Naive thymus-derived CD8-positive, alpha-beta T cell (primary cell): ENCODE measurements at places on chromosomes 2 and 18. TPM values are rescaled to one million over a fixed set of nuclear protein-coding genes. Genes with fewer than 3 reads are reported as not detected.

- DNase-seq = no peak
Measured at GRCh38 chr2:233156001-233156400, 95.5 kb upstream of the ATG16L1 start.

GRCh38 chr2:43648994-43649701 lies 12.1 kb downstream of the PLEKHH2 start:
- DNase-seq = no peak

DNA sequence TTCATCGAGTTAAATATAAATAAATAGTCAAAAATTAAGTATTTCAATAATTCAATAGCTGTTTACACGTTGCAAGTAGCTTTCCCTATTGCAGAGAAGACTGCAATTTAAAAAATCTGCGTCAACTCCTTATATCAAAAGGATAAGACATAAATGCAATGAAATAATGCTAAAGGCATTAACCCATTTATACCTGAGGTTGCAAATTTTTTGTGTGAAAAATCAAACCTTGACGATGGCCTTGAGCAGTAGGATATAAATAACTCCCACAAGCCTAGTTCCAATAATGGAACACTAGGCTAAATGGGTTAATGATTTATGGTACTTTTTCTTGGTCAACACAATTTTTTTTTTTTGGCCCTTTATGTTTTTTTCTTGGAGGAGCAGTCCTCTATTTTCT lies 76.4 kb upstream of the CDKL4 start:
- no peak for DNase-seq

DNA sequence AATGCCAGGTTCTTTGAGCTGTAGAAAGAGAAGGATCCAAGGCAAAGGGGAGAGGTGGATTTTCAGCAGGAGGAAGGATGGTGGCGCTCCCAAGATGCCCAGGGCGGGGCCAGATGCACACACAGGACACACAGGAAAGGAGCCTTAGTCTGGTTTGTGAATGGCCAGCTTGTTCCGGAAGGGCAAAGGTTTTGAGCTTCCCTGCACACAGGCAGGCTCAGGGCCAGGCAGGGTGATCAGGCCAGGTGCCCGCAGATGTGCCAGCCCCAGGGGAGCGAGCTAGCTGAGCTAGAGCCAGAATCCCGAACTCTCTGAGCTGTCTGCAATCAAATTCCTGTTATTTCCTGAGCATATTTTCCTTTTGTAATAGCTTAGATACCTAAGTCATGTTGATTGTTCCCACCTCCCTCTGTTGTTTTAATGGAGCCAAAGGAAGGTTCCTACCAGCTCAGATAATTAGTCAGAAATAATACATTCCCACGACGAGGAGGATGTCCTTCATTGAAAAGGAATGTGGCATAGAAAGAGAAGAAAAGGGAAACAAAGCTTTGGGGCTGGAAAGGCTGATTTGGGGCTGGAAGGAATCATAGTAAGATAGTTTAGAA lies 13.7 kb upstream of the OTOF start:
- no peak for DNase-seq

GRCh38 chr2:176072951-176073904 lies 10.5 kb downstream of the EVX2 start:
- DNase-seq = no peak

- no peak for DNase-seq
Measured at GRCh38 chr18:57210107-57210715, 63.3 kb downstream of the BOD1L2 start.

DNA sequence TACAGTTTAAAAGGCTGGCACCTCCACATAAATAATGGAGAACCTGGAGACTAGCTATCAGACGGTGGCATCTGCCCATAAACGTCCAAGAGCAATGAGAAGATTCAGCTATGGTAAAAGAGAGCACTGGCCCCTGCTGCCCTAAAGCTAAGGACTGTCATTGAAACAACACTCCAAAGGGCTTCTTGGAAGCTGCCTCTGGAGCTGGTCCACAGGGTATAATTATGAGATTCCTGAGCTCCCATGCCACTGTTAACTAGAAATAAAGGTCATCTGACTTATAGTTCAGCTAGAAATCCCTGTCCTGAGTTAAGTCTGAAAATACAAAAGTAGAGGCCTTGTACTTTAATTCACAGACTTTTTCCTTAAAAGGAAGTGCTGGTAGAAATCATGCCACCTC lies 39.9 kb upstream of the RBMS1 start:
- DNase-seq = no peak

DNA sequence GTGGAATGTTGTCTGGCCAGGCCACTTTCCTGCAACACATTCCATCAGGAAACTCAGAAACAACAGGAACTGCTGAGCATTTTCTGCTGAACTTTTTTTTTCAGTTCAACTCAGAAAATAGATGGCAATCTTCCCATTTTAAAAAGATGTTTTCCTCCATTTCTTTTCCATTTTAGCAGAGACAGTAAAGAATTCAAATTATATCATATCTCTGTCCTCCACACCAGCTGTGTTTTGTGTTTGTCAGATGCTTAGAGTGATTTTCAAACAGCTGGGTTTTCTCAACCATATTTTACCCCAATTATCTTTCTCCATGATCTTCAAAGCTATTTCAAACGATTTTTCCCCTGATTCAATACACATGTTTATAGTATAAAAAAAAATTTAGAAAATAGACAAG lies 713.4 kb downstream of the LRRTM4 start:
- no peak for DNase-seq

GRCh38 chr18:38972571-38972970 lies 1407.0 kb upstream of the CELF4 start:
- DNase-seq = no peak

DNA sequence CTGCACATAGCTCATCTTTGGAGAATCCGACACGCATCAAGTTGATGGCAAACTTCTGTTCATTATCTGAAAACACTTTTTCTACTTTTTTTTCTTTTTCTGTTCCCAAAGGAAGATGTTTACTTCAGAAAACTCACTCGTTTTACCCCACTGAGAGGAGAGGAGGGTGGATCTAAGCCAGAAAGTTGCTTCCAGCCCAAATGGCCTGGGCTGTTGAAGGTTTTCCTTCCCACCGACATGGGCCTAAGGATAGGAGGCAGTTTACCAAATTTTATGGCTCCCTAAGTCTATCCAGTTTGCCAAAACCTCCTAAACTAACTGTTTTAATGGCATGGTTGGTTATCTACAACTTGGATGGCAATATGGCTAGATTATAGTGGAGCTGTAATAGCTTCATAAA lies 70.4 kb downstream of the DDX1 start:
- no peak for DNase-seq

The CLK1 gene
- 45.3 TPM for polyA plus RNA-seq

The MALL gene
- polyA plus RNA-seq = not detected

The ARHGAP28 gene
- not detected for polyA plus RNA-seq
